Neural crest cell (in vitro differentiated cells): ENCODE measurements at places on chromosomes 5 and 9.

GRCh38 chr9:120891884-120892747, 15.1 kb upstream of the PHF19 start:
- DNase-seq = no peak

DNA sequence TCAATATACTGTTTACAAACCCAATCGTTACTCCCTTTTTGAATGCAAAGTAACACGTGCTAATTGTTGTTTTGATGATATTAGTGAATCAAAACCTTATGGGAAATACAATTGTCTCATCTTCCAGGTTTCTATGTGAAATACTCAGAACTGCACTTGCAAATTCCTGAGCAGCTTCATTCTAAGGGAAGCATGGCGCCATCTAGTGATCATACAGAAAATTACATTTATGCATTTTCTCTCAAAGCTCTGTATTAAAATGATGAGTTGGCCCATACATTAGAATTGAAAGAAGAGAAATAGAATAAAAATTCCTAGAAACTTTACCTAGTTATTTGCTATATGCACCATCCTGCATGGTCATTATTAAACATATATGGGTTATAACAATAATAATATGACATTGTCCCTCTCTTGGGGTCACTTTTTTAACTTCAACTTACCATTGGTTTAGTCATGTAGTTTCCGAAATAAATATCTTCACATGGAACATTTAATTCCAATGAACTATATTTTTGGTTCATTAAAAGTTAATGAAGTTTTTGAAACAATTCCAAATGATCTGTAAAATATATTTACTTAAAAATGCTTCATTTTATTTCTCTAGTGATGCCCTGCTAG, 220.0 kb downstream of the PDE4D start:
- no peak for DNase-seq

DNA sequence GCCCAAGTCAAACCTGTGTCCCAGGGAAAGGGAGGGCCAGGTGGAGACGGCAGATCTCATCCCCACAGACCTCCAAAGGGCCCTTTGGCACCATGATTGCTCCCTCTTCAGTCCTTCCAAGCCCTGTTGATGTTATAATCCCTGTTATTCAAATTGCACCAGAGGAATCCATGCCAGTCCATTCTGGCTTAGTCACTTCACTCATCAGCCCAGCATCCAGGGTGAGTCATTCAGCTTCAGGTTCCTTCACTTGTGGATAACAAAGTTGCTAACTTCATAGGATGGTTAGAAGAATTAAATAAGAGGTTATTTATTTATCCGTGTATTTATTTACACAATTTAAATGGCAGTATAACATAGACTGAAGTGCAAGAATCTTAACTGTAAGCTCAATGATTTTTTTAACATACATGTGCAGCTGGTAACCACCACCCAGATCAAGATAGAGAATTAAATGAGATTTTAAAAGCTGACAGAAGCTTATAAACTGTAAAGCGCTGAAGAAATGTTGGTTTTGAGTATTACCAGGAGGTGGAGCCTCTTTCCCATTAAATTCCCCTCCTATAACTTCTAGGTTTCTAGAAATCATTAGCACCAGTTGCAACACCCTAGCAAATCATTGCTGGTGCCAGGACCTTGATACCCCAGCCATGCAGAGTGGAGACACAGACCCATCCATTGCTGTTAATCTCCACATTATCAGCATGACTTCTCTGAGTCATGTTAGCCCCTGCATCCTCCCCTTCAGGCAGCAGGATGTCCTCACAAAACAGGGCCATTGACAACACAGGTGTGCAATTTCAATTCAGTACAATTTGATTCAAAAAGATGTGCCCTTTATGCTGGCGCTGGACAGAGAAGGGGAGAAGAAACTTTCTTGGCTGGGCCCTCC, 77.4 kb downstream of the SEC61B start:
- no peak for DNase-seq

DNA sequence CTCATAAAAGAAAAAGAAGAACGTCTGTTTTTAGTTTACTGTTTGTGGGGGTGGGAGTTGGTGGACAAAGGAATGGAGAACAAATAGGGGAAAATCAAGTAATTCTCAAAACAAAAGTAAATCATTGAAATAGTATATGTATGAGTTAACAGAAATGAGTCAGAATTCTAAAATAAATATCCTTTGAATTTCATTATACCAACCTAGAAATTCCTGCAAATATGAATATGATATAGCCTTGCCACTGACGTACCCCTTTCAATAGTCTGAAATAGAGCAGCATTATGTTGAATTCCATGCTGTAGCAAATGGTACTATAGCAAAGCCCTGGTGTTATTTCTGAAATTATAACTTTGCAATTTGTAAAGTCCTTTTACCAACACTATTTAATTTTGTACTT, 29.6 kb upstream of the DTWD2 start:
- DNase-seq = no peak
